ENCODE measurements at places on chromosomes 2 and 18. TPM values are rescaled to one million over a fixed set of nuclear protein-coding genes. Genes with fewer than 3 reads are reported as not detected.

Gene TMEM214
- 79.6 TPM for total RNA-seq

DNA sequence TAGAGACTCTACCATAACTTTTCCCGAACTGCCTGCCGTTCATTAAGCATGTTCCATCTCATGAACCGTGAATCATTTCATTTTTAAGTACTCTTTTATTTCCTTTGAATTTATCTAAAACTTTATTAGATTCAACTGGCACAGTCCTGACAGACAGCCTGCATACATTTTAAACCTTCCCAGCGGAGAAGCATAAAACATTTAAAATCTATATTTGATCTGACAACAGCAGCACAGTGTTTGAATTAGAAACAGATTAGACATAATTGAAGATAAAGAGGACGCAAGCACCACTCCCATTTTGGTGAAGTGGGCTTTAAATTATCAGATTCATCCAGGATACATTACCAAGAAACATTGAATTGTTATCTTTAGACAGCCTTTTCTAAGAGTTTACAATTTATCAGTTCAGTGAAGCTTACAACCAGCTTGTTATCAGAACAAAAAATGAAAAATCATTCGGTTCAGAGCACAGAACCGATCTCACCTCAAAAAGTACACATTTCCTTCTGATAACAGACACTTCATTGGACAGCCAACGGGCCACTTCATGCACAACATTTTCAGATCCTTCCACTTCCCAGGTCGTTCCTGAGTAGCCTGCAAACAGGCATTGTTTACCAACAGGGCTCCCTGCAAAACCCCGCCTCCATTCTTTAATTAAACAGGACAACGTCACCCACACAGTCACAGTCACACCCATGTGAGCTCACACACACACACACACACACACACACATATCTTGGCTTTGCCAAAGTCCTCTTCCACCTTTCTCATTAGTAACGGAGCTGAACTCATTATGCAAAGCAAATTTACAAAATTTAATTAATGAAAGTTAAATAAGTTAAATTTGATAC, 171.2 kb downstream of the SP3 start:
- no peak for DNase-seq

Gene AMER3
- not detected for total RNA-seq

DNA sequence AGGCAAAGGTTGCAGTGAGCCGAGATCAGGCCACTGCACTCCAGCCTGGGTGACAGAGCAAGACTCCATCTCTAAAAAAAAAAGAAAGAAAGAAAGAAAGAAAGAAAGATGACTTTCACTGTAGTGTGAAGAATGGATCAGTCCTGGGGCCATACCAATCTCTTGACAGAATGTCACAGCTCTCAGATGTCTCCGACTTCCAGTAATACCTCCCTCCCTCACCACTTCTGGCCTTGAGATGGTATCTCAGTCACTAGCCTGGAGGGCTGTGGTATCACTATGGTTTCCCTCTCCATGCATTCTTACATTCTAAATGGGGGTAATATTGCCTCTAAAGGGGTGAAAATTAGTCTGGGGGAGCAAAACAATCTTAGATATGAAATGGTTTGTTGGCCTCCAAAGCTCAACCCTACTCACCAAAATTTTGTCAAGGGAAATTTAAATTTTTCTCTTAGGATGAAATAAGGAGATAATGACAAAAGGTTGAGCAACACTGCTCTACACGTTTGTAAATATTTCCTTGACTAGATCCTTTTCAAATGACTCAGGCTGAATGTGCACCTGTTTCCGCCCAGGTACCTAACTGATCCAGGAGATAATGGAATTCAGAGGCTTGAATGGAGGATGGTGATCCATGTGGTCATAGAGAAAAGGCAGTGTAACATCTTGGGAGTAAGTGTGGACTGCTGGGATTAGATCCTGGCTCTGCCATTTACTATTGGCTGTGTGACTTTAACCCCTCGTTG, 19.9 kb upstream of the SPRED2 start:
- DNase-seq, result no peak

Gene TRMT61B
- total RNA-seq, result 17.0 TPM

- DNase-seq, result no peak
Observed at GRCh38 chr18:23934252-23934651, 80.3 kb upstream of the TTC39C start.

Gene SERPINB3
- total RNA-seq, result 0.68 TPM

Gene HOXD1
- total RNA-seq, result not detected

- DNase-seq, result no peak
Observed at GRCh38 chr2:45974056-45974455, 322.6 kb downstream of the PRKCE start.

Gene SKOR2
- not detected for total RNA-seq

- DNase-seq, result peak; percentile 34
Observed at GRCh38 chr2:232588680-232589585, 38.4 kb downstream of the EIF4E2 start.

- no peak for DNase-seq
Observed at GRCh38 chr2:41736105-41736567, 311.7 kb upstream of the PKDCC start.

DNA sequence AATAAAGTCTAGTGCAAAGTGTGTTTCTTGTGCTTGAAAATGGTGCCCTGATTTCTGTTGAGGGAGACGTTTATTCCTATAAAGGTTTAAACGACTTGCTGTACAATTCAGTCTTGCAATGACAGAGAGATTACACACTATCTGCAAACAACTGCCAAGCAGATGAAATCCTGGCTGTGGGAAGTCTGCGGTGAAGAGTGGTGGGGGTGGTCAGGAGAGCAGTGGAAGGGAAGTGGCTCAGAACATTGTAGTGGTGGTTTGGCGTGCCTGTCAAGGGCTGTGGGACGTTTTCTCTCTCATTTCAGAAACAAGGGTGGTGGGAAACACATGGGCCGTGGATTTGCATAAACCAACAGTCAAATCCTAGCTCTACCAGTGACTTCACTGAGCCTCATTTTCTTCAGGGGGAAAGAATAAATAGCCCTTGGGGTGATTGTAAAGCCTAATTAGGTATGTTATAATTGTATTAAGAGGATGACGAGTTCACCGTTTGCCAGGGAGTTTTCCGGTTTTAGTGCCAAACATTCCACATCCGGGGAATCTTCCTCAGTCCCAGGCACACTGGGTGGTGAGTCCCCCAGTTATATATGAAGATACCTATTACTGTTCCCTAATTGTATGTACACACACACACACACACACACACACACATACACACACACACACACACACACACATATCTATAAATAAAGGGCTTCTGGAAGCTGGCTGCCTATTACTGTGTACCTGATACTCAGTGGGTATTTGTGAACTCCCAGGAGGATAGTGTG, 115.0 kb downstream of the SPTBN1 start:
- peak; percentile 62 for DNase-seq

Gene RAPGEF4
- total RNA-seq, result 1.8 TPM
